ENCODE measurements at places on chromosomes 5 and 9. TPM values are rescaled to one million over a fixed set of nuclear protein-coding genes. Genes with fewer than 3 reads are reported as not detected.

HMHB1 gene
- not detected for total RNA-seq

FAM78A gene
- total RNA-seq: 55.7 TPM

DNA sequence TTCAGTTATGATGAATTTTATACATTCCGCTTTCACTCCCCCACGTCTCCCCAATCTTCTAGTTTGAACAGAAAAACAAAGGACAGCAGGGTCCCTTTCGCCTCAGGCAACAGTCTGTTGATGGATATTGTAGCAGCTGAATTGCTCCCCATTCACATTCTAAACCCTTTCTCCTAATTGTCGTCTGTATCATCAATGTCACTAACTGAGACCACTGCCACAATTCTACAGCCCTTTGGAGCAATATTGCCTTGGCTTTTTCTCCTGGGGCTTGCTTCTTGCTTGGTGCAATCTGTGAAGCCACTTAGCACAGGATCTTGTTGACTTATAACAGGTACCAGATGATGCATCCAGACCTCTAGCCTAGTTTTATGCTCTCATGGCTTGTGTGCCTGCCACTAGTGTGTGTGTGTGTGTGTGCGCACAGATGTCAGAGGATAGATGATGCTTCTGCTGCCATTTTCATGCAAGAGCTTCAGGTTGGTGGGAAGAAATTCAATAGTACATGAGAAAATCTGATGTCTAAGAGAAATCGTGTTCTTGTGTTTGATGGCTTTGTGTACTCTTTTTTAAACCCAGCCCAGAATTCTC lies 195.2 kb upstream of the ISL1 start:
- DNase-seq: no peak

GRCh38 chr9:25537808-25538207 lies 140.4 kb downstream of the TUSC1 start:
- no peak for DNase-seq

GRCh38 chr5:26388976-26389375 lies 649.4 kb downstream of the CDH9 start:
- DNase-seq: no peak

ANKRD34B gene
- total RNA-seq: not detected

DNA sequence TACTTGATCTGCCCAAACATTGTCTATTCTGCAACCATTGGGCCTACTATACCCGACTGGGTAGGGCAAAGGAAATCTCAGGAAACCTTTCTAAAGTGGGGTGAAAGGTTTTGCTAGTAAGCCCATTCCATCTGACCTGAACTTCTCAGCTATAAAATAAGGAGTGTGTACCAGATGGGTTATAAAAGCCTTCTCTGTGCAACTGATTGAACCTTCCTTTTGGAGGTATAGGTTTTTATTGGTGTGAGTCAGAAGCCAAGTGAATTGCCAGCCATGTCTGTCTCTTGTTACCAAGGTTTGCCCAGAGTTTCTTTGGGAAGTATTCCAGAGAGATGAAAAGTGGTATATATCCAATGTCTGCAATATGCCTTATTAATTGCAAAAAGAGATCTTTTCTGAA lies 1271.0 kb upstream of the WWC1 start:
- no peak for DNase-seq
